Inflammatory macrophage treated with lipopolysaccharide for 4 hours (primary cell): ENCODE measurements at places on chromosomes 3 and 15.

GRCh38 chr3:151501171-151501922 is 40.5 kb upstream of the IGSF10 start:
- DNase-seq = no peak

- no peak for DNase-seq
These were observed 27.1 kb upstream of the ZNF445 start for GRCh38 chr3:44504566-44504965.

- no peak for DNase-seq
These were observed 66.3 kb downstream of the FHIT start for GRCh38 chr3:61184956-61185355.

- DNase-seq = no peak
These were observed 47.1 kb downstream of the TFG start for GRCh38 chr3:100756441-100756840.

- no peak for DNase-seq
These were observed 120.8 kb upstream of the POU1F1 start for GRCh38 chr3:87397211-87397610.

- no peak for DNase-seq
These were observed 34.1 kb downstream of the LRIG1 start for GRCh38 chr3:66466606-66467270.

DNA sequence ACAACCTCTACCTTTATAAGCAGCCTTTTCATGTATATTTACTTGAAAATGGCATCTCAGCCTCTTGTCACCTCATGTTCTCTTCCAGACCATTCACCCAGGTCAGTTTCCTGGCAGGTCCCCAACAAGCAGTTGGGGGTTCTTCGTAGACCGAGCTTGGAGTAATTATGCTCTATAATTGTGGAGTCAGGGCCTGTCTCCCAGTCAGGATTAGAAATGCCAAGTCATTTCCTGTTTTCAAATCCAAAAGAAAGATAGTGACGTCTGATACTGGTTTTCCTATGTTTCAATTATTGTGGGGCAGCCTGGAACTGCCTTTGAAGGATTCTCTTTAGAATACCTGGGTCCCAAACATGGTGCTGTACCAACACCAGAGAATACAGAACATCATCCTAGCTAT is 430.6 kb downstream of the MECOM start:
- DNase-seq = no peak

- DNase-seq = no peak
These were observed 236.1 kb downstream of the NEK10 start for GRCh38 chr3:27133060-27133459.

DNA sequence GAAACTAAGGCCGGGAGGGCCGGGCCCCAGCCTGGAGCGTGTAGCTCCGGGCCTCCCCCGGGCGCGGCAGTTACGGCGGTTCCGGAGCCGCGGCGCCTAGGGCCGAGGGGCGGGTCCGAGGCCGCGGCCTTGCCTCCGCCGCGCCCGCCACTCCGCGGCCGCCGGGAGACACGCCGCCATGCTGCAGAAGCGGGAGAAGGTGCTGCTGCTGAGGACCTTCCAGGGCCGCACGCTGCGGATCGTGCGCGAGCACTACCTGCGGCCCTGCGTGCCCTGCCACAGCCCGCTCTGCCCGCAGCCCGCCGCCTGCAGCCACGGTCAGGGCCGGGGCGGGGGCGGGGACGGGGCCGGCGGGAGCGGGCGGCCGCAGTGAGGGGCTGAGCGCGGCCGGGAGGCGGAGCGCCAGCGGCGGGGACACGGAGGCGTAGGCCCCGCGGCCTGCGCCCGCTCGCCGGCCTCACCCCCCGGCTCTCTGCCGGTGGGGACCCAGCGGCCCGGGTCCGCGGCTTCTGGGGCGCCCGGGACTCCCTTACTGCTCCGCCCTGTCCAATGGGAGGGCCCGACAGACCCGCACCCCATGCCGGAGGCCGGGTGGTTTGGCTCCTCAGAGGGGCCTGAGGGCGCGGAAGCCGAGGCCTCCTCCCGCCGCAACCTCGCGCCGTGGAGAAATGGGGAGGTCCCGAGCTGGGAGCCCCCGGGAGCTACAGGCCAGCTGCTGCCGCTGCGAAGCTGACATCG is at the start of gene DIS3L:
Gene DIS3L, plus strand, starts transcription at position 150 of the 738 bp plus-strand sequence. Its CDS starts 29 bp downstream, at position 179.
- DNase-seq = peak; percentile 63

DNA sequence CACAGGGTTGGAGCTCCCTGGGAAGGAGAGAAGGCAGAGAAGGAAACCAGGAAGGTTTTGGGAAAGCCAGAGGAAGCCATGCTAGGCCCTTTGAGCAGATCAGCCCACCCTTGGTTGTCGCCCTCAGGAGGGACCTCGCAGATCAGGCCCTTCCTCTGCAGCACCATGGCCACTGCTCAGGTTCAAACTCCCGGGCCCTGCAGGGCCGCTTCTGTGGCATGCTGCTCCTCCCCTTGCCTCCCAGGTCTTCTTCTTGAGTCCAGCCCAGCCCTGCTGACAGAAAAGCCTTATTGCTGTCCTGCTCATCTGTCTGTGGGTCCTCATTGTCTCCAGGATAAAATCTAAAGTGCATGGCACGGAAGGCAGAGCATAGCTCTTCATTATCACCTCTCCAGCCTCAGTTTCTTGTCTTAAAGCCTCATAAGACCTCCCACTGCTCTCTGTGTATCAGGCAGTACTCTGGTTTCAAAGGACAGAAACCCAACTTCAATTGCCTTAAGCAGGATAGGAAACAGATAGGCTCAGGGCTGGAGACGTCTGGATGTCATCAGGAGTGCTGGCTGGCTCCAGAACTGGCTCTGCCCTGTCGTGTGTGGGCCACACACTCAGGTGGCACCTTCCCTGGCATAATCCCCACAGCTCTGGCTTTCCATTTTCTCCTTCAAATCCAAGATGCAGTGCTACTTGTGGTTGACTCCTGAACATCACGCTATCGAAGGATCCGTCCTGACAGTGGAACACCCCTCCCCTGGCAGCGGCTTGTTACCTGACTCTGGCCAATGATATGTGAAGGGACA is 118.5 kb downstream of the EEFSEC start:
- DNase-seq = no peak

- no peak for DNase-seq
These were observed 69.2 kb upstream of the TMC3 start for GRCh38 chr15:81443040-81443820.

DNA sequence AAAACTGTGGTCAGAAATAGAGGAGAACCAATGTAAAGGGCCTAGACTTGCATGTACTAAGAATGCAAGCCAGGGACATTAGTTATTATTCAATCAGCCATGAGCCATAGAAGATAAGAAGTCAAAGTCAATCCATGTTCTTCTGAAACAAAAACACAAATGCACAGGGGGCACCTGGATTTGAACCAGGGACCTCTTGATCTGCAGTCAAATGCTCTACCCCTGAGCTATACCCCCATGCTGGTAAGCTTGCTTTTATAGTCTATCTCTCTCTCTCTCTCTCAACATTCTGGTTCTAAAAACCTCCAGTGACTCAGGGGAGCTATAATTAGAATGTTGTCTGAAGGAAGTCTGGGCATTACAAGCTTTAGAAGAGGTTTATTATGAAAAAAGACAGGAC is 85.6 kb upstream of the ACP3 start:
- DNase-seq = no peak

GRCh38 chr3:72210261-72210660 is 425.3 kb upstream of the PROK2 start:
- DNase-seq = no peak

DNA sequence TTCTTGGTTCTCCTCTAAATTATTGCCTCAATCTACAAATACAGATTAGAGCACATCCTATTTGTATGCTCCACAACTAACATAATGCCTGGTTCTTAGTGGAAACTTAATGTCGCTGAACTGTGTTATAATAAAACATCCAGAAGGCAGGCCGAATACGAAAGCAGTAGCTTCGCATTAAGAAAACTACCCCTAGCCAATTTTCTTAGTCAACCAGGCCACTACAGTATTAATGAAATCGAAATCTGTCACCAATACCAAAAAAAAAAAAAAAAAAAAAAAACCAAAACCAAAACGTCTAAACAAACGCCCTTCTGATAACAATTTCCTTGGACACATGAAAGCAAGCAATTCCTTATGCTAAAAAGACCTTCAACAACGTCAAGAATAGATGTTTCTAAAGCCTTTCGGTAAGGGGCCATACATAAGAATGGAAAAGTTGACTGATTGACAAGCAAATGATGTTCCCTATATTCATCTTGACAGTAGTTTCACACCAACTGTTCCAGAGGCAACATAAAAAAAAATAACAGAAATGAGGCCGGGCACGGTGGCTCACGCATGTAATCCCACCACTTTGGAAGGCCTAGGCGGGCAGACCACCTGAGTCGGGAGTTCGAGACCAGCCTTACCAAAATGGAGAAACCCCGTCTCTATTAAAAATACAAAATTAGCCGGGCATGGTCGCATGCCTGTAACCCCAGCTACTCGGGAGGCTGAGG is 1.3 kb downstream of the DENND6A start:
- peak; percentile 37 for DNase-seq
